Adipocyte (in vitro differentiated cells): ENCODE measurements at places on chromosomes 2 and 18.

- DNase-seq, result no peak
These were observed 128.0 kb downstream of the HRH4 start for GRCh38 chr18:24588440-24588839.

DNA sequence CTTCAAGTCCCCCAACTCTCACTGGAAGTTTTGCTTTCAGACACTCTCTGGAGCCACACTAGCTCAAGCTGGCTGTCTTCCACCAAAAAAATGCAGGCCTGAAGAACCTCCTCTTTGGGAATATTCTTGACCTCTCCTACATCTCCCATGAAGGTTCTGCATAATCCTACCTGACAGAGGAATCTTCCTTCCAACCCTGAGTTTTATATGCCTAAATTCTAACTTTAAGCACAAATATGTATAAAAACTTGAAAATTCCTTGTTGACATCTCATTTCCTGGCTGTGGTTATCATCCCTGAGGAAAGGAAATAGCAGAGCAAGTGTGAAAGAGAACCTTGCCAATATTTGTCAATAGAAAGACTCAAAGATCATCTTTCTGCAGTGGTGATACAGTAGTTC is 249.0 kb downstream of the LPIN1 start:
- peak; percentile 46 for DNase-seq

DNA sequence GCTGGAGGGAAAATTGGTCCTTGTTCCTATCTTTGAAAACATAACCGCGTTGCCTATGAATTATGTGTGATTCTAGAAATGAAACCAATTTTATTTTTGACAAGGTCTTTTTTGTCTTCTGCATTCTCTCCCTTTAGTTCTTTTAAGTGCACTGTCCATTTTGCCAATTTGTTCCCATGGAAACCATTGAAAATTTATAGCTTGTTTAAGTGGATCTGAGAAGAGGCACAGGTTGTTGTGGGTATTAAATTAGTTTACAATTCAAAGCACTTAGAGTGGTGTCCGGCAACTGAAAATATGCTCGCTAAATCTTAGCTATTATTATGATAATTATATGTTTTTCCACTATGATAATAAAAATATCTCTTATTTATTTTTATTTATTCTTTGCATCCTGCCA is 107.5 kb upstream of the FSHR start:
- DNase-seq, result no peak

GRCh38 chr2:101803128-101803527 is 105.6 kb downstream of the MAP4K4 start:
- no peak for DNase-seq

GRCh38 chr2:173488861-173489260 is 134.2 kb downstream of the CDCA7 start:
- DNase-seq, result no peak

DNA sequence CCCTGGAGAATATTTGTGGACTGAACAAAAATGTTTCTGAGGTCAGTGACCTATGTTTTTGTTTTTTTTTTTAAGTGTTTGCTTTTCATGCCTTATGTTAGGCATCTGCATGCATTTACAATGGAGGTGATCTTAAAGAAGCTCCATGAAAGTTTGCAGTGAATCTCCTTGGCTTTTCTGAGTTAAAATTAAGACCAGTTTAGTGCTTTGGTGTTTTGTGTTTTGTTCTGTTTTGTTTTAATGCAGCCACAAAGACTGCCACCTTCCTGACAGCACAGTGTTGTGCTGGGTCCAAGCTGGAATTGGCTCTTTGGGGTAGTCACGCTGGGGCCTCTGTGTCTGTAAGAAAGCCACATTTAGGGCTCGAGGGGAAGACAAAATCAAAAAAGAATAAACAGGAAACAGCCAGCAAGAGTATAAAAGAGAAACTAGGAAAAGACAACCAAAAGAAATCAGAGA is 396.2 kb downstream of the ARHGAP15 start:
- DNase-seq, result peak; percentile 24

- DNase-seq, result no peak
These were observed 70.6 kb downstream of the CAPN13 start for GRCh38 chr2:30736461-30737325.
